Stimulated activated CD8-positive, alpha-beta memory T cell treated with anti-CD3 and anti-CD28 coated beads, Interleukin-15, amount 100 ng/mL, for 24 hours (primary cell): ENCODE measurements at places on chromosomes 7 and 10.

GRCh38 chr10:75487087-75487754, 55.8 kb downstream of the LRMDA start:
- DNase-seq, result no peak

DNA sequence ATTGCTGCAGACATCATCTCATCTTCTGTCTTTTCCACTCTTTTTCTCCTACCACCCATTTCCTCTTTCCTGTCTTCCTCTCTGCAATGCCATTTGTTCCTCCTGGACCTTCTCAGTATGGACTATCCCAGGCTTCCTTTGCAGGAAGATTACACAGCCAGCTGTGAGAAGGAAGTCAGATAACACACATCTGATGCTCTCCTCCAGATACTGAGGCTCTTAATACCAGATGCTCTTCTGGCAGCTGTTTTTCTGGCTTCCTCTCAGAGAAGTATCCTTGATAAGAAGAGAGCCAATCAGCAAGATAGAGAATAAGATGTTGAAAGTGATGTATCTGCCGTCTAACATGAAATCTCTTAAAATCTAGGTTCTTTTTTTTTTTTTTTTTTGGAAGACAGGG, 14.4 kb downstream of the KIAA1217 start:
- no peak for DNase-seq

GRCh38 chr7:28621369-28621841, 209.1 kb downstream of the CREB5 start:
- no peak for DNase-seq

DNA sequence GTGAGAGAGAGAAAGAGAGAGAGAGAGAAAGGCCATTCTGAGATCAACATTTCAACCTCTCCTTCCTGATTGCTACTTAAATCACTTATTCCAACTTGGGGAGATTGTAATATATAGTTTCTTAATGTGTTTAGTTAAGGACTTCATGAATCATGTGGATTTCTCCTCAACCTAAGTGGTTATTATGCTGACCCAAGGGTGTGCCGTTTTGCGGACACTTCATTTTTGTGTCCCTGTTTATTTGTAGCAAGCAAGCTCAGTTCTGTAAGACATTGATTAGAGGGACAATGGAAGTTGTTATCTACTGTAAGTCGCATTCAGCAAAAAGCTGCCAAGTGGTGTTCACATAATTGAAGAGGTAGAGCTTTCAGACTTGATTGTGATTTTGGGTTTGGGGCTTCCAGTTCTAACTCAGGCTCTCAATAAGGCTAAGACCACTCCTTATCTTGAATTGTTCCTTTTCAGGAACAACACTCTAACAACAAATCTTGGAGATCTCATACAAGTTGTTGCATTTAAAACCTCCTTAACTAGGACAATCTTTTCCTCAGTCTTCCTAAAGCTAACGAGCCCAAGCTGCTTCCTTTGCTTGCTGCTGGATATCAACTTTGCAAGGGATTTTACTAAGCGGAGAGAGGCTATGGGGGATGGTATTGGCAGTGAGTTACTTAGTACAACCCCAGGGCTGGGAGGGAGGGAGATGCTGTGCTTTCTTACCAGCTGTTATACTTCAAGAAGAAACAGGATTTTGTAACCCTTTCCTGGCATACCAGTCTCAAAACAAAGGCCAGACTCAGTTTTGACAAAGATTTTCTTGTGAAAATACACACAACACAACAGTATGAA, 19.8 kb upstream of the COL1A2 start:
- no peak for DNase-seq

DNA sequence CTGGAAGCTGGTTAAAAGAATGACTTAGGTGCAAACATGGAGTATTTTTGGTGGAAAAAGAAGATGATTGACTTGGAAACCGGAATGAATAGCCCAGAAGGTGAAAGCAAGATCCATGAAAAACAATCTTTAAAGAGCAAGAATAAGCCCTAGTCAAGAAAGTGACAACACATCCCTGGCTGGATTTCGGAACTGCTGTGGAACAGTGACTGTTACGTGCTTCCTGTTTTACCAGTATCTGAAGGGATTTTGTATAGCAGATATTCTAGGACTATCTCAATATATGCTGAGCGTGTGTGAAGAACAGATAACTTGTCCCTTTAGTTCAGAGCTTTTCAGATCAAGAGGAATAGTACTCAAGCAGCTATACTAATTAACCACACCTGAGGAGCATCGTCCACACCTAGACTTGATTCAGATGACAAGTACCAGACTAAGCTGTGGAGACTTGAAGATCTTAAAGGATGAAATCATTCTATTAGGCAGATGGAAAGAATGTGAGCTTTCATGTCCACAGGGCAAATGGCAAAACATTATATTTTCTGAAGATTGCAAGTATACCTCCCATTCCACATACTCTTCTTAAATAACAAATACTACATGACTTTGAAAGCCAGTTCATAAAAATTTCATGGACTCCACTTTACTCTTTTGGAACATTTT, 11.5 kb upstream of the TES start:
- no peak for DNase-seq

GRCh38 chr7:29797112-29797944, 9.0 kb upstream of the WIPF3 start:
- DNase-seq, result no peak

DNA sequence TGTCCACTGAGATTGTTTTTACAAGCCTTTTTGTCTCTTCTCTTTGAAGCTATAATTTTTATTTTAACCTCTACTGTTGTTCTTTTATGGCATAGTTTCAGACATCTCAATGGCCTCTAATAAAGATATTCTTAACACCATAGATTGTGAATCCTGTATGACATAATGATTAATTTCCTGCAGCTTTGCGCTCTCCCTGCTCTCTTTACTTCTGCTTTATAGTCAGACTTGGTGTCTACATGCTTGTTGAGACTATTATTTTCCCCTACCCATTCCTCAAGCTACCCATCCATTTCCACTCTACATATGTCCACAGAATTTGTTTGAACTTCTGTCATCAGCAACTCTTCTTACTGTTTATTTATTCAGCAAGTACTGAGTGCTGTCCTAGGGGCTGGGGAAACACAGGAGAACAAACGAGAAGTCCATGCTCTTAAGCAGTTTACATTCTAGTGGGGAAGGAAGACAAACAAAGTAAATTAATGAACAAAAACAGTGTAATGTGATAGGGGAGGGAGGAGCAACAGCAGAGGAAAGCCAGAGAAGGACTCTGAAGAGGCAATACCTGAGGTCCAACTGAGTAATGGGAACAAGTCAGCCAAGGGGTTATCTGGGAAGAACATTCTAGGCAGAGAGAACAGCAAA, 110.1 kb downstream of the CDK14 start:
- DNase-seq, result no peak

GRCh38 chr7:121608785-121609184, 212.7 kb upstream of the FAM3C start:
- no peak for DNase-seq

- no peak for DNase-seq
These were observed 167.7 kb downstream of the SFMBT2 start for GRCh38 chr10:7243139-7243538.

- no peak for DNase-seq
These were observed 120.3 kb downstream of the WNT2 start for GRCh38 chr7:117202511-117202910.

DNA sequence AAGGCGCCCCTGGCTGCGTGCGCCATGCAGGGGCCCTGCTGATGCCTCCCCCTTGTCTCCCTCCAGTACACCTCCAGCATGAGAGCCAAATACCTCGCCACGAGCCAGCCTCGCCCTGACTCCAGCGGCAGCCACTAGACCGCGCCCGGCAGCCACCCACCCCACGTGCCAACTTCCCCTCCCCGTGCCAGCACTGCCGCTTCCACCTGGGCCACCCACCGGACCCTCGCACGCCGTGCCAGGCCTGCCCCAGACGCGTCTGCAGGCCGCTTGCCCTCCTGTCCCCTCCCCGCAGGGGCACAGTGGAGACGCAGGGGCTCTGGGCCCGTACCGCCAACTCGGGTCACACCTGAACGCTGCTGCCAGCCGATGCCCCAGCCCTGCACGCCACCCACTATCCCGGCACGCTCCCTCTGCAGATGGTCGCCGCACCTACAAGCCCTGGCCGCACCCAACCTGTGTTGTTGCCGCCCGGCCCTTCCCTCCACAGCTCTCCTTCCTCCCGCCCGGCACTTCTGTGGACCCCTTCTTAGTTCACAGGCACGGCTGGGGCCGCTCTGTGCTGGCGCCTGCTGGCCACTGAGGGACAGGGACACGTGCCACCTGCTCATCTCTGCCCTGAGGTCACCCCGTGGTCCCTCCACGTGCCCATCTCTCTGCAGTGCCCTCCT, 26.3 kb upstream of the AMZ1 start:
- no peak for DNase-seq

DNA sequence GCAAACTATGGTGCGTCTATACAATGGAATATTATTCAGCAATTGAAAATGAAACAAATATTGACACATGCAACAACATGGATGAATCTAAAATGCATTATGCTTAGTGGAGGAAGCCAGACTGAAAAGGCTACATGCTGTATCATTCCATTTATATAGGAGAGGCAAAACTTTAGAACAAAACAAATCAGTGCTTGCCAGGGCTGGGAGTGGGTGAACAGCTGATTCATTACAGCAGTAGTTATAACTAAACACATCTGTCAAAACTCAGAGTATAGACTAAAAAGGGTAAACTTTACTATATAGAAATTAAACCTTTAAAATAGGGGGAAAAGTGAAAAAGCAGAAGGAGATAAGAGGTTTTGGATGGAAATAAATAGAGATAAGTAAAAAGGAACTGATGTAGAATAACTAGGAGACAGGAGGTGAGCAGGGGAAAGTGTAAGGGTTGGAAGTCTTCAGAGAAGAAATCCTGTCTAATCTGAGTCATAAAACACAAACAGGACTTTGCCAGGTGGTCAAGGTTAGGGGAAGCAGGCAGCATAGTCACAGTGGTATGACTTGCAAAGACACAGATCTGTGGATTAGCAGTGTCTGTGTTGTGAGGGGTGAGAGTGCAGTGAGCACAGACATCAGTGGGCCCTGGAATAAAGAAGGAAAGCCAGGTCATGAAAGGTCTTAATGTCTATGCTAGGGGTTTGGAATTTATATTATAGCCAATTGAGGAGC, 349.8 kb downstream of the PHTF2 start:
- no peak for DNase-seq

- no peak for DNase-seq
These were observed 73.8 kb upstream of the PAPSS2 start for GRCh38 chr10:87585565-87586514.

GRCh38 chr7:138429577-138430250, 30.3 kb upstream of the TRIM24 start:
- no peak for DNase-seq

- DNase-seq, result no peak
These were observed 22.9 kb downstream of the DLD start for GRCh38 chr7:107913851-107914250.
